ENCODE measurements at places on chromosomes 2 and 18.

- DNase-seq, result no peak
Measured at GRCh38 chr2:1715184-1716013, 28.9 kb downstream of the PXDN start.

DNA sequence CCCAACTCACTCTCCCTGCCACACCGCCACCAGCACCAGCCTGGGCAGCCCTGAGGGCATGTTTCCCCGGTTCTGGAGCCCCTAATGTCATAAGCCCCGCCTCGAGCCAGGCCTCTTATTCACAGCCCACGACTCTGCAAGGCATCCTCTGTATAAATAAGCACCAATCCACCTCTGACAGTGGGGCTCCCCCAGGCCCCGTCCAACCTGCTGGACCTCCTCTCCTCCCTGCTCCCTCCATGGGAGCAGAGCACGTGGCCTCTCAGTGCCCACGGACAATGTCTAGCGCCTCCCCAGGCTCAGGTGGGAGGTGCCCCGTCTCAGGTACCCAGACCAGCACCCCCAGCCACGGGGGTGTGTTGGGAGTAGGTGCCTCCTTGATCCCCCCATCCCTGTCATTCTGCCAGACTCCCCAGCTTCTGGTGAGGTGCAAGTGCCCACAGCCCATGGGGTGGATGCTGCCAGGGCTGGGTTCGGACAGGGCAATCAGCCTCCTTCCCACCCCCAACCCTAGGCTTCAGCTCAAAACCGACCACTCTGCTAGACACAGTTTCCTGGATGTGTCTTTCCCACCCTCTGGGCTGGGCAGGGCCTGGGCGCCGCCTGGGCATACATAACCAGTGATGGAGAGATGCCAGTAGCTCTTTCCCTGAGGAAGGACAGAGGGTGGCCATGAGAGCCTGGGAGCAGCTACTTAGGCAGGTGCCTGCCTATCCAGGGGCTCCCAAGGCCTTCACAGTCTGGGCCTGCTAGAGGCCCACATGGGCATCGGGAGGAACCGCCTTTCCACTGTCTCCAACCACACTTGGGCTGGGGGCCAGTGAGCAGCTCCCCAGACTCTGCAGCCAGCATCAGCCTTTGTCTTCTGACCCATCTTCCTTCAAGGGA lies 1.6 kb upstream of the ADRA2B start:
- no peak for DNase-seq

- DNase-seq, result no peak
Measured at GRCh38 chr2:121710470-121711170, 26.1 kb downstream of the NIFK start.

- DNase-seq, result no peak
Measured at GRCh38 chr2:76668279-76668678, 853.9 kb downstream of the LRRTM4 start.

DNA sequence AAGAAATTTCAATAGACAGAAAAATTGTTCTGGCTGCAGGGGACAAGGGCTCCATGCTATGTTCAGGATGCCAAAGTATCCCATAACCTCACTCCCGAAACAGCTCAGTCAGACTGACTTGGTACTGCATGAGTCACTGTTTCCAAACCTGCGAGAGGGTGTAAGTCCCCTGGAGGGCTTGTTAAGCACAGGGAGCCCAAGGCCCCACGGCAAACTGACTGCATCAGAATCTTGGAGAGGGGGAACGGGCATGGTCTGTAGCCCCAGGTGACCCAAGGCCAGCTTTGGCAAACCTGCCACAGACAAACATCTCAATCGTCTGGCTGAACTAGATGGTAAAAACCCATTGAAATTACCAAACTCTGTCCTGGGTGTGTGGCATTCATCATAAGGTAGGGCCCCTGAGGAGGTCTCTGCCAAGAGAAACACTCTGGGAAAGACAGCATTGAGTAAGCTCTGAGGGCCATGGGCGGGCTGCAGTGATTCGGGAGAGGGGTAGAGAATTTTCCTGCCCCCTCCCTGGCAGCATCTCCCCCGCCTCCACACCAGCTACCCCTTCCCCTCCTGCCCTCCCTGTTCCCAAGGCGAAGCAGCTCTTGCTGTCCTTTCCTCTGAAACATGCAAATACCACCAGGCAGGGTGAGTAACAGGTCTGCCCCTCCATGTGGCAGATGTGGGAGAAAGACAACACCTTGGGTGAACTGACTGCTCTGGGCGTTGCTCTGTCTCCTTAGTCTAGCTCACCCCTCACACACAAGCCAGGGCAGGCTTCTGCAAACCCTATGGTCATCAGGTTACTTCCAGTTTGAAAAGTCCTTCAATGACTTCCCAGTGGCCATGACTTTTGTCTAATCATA lies 274.7 kb upstream of the SIX2 start:
- DNase-seq, result no peak
